ENCODE measurements at places on chromosomes 4 and X.

- no peak for DNase-seq
These were observed 84.3 kb upstream of the AFF2 start for GRCh38 chrX:148416142-148416541.

DNA sequence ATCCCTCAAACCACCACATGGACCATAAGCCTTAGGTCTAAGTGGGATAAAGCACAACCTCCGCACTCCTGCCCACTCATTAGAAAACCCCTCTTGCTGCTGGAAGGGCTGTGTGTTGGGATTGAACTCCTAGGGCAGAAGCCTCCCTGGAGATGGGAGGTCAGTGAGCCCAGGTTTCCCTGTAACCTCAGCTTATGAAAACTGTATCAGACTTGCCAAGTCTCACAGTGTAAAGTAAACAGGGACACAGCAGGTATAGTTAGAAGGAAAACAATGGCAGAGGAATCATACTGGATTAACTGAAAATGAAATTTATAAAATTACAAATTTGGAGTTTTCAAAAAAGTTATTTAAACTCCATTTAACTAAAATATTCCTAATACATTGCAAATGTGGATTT, 29.9 kb downstream of the CASP6 start:
- DNase-seq = no peak

DNA sequence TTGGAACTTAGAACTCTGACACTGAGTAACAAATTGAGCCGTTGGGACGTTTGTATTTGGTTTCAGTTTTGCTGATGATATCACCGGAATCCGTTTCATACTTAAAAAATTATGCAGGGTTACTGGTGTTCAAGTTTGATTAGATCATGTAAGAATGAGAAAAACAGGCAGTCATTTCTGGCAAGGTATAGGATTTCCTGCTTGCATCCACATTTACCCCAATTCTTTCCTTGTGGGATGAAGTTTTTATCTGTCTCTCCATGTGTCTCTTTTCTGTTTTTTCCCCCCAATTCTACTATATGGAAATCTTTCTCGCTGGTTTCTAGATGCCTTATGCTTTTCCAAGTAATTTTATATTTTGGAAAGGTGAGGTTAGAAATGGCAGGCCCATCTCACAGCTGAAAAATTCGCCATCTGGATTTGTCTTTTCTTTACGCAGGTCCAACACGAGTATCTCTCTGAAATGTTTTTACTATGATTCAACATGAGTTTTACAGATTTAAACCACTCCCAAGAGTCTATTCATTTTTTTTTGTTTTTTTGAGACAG, 197.9 kb downstream of the SHOX start:
- no peak for DNase-seq

DNA sequence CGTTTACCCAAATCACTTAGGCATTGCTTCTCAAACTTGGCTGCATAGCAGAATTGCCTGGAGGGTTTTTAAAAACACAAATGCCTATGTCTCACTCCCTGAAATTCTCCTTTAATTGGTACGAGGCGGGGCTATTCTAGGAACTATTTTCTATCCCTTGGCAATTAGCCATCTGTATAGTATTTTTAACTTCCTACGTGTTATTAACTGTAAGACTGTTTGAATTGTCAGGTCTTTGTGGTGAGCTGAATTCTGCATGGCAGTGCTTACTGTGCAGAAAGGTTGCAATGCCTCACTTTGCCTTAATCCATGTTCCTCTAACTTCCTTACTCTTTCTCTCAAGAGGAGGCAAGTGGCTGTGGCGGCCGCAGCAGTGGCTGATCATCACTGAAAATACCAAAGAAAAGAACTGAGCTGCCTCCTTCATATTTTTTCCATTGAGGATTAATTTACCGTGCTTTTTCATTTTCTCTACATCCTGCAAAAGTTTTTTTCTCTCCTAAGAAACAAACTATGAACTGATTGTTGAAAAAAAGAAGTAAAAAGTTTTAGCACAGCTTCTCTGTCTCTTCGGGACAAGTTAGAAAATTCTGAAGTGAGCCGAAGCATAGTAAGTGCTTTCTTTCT, at the start of gene SHROOM3:
SHROOM3 (plus strand) TSS at position 329 of the 627 bp plus-strand sequence. CDS start 824 bp downstream, outside the sequence.
- no peak for DNase-seq

DNA sequence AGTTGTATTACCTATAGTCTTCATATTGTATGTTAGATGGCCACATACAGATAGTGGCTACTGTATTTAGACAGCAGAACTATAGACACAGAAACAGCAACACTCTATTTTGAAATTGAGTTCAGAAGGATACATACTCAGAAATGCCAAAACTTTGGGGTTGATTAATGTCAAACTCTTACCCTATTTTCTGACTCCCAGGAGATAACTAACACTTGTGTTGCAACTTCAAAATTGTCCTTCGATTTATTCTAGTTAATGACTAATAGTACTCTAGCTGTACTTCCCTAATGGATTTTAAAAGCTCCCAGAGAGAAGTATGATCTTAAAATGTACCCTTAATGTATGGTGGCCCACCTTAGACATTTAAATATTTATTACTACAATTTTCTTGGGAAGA, 229.9 kb upstream of the UGT8 start:
- no peak for DNase-seq

DNA sequence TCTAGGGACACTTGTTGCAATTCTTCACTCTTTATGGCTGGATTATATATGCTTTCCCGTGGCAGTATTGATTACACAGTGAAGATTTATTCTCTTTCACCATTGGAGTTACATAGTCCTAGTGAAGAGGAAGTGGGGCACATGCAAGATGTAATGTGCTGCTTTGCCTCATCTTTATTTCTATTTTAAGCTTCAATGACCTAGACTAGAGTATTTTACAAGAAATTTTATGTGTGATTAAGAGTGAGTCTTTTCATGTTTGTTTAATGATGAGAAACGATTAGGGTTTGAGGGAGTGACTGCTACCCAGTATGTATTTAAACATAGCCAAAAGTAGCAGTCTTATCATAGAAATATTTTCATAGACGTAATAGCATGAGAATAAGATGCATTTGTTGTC, 30.8 kb downstream of the DIAPH2 start:
- DNase-seq = no peak

DNA sequence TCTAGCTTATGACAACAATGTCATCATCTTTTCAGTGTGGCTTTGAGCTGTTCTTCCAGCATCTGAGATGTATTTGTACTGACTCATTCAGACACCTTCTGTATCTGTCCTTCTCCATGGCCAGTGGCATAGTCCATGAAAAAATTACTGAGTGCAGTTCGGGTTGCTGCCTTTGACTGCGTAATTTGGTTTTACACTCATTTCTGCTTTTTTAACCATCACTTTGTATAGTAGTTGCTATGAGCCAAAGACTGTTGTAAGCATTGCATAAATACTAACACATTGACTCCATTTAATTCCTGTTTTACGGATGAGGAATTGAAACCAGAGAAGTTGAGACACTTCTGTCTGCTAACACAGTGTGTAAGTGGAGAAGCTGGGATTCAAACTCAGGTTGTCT, 190.7 kb upstream of the MID1 start:
- no peak for DNase-seq

- no peak for DNase-seq
These were observed 83.6 kb downstream of the RELL1 start for GRCh38 chr4:37602454-37603069.

DNA sequence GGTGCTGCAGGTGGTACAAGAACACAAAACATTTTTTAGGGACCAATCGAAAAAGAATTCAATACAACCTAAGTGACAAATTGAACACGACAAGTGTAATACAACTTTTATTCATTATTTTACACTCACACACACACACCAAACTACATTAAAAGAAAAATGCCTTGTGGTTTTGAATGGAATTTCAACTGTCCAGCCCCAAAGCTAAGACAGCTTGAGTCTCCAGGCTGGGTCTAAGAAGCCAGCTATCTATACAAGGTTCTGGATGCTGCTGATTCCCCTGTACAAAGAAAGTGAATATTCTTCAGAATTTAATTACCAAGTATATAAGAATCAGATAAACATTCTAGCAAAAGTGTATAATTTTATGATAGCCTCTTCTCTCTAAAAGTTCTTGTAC, 118.2 kb downstream of the PPP3CA start:
- no peak for DNase-seq

DNA sequence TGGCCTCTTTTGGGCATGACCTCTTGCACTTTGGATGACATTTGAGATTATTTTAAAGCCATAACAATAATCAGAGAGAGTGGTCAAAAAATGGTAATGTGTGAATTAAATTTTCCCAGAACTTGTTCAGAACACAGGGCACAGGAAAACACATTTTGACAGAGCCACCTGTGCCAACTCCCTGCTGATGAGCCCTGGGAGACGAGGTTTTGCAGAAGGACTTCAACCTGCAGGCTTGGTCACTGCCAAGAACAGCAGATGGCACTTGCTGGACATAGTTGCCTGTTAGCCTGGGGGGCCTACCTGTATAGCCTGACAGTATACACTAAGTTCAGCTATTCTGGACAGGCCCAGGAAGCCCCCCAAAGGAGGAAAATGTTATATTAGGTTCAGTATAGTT, 277.8 kb upstream of the EMCN start:
- DNase-seq = no peak

DNA sequence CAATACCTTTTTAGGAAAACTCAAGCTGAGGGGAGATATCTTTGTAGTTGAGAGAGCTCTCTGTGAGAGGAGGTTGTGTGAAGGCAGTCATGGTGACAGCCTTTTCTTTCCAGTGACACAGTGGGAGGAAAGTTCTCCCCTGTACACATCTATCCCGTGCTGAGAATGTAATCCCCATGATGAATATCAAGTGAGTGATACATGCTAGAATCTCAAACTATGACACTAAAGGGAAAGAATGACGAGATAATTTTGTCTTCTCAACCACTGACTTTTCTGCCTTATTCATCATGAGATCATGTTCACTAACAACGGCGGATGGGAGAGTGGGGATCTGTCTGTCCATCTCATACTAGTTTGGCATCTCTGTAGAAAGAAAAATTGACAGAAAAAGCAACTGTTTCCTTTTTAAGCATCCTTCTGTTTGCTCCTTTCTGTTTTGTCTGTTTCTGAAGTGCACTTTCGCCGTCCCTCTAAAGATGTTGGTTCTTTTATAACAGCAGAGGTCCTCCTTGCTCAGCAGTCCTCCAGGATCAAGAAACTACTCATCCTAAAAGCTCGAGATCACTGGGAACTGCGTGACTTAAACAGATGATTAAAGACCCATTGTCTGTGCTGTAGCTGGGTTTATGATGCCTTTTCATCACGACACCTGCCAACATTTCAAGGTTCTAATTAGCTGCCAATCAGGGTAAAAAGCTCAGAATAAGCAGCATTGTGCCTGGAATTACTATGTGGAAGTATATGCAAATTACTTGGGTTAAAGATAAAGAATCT, 137.6 kb downstream of the DCK start:
- DNase-seq = no peak

DNA sequence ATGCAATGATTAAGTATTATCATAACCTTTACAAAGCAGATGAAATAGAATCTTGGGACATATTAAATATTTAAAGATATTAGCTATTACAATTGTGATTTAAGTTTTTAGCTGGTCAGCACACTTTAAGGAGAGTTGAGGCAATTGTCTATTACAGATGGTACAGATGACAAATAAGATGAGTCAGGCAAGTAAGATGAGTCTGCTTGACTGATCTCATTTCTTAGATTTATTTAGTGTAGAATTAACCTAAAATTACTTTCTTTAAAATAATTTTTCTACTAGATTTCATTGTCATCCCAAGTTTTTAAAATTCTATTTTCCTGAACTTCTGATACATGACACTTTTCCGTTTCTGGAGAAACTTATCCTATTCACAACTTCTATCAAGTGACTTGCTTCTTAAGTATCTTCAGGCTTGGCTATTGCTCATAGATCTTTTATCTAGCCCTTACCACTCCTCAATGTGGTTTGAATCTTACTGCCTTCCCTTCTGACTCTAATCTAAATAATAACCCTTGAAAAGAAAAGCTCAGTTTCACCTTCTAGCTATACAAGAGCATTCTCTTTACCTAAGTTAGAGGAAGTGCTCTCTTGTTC, 32.9 kb downstream of the CXCL1 start:
- DNase-seq = no peak
